NCI-H187 treated with DMSO at 0.1 percent for 48 hours (cell line): ENCODE measurements at places on chromosomes 5 and 9.

DNA sequence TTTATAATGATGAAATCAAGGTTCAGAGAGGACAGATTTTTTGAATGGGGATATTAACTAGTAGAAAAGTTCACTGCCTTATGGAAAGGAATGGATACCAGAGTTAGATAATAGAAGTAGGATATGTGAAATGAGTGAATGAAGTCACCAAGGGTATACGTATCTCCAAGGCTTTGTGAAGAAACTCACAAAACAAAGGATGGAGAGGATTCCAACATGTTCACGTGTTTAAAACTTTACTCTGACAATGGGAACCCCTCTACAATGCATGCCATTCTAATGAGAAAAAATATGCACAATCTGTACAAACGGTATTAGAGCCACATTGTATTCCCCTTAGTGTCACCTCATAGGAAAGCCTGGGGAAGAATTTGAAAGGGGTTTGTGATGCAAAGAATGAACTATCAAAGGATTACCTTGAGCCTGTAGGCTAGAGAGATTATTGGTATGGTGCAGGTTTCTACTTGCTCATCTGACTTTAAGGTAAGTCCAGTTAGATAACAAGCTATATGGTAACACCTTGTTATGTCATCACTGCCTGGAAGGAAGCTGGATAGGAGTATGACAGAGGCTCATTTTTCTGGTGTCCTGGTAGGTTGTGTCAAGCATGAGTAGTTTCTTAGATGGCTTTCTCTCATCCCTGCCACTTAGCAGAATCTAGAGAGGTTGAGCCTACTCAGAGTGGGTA lies 250.3 kb upstream of the SEMA6A start:
- DNase-seq, result no peak

- no peak for DNase-seq
These were observed 122.1 kb downstream of the SNX18 start for GRCh38 chr5:54639621-54640020.

DNA sequence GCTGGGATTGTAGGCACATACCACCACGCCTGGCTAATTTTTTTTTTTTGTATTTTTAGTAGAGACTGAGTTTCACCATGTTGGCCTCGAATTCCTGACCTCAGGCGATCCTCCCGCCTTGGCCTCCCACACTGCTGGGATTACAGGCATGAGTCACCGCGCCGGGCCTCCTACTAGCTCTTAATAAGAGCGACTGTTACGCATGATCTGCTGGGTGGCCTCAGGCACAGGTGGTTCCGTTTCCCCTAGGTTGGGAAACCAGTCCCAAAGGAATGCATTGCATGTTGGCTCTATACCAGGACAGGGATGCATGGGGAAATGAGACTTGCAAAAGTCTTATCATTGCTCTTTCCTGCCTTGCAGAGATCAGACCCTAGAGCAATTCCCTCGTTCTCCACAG lies 184.7 kb upstream of the PPP1R26 start:
- DNase-seq, result no peak

DNA sequence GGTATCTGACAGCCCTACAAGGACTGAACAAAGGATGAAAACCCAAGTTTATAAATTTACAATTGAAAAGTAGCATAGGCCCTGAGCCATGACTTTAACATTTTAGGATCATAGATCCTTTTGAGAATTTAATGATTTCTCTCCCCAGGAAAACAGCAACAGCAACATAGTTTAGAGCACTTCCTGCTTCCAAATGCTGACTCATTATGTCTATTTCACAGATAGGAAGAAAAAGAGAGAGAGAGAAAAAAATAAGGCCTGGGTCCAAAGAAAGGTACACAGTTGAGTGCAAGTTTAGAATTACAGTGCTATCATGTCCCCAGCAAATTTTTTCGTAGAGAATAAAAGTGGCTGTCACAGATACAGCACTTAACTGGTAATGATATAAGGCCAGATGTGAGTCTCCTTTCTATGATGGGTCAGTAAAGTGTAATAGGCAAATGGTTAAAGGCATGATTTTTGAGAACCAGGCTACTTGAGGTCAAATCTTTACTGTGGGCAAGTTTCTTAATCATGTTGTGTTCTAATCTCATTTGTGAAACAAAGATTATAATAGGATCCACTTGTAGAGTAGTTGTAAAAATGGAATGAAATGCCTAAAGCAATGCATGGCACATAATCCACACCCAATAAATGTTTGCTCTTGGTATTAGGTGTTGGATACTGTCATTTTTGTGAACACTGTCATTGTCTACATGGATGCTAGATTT lies 12.3 kb upstream of the PPP2R2B start:
- DNase-seq, result no peak

DNA sequence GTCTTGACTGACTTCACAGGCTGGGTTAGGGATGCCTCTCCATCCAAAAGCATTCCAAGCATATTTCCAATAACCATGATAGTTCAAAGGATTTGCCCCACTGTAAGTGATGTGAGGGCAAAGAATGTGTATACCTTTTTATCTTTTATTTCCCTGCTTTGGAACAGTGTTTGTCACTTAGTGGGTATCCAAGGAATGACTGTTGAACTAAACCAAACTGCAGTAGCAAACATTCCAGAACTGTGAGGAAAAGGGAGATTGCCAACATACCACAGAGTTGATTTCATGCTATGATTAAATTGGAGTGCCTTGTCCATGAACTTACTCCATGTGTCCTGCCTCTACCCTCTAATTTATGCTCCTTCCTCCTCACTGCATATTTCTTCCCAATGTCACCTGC lies 400.0 kb downstream of the KIAA0825 start:
- DNase-seq, result no peak
